ENCODE measurements at places on chromosomes 12 and 14. TPM values are rescaled to one million over a fixed set of nuclear protein-coding genes. Genes with fewer than 3 reads are reported as not detected.

GRCh38 chr14:56821177-56821576, 10.9 kb upstream of the OTX2 start:
- DNase-seq = no peak

DNA sequence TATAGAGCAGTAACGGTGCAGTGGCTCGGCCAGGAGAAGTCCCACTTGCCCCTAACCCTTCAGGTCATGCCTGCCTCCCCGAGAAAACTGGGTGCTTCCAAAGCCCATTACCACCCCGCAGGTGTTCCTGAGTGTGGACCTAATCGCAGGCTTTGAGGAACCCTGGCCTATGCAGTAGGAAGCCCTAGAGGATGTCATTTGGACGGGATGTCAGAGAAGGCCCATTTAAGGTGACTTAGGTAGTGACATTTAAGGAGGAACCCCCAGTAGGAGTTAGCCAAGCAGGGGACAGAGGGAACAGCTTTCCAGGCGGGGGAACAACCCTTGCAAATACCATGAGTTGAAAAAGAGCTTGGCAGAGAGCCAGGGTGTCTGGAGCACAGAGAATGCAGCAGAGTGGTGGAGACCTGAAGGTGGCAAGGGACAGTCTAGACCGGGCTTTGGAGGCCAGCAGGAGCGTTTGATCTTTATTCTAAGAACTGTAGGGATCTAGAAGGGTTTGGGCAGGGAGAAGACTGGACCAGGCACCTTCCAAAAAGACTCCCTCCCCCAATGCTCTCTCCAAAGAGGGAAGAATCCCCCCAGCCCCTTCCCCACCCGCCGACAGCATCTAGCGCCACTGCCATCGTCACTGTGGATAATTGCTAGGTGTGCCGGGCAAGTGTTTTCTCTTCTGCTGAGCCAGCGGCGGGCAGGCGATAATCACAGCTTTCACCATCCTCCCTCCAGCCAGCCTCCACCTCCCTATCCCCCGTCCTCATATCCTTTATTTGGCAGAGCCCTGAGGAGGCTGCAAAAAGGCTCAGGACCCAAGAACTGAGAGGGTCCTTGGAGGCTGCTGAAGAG, 33.3 kb upstream of the BEGAIN start:
- no peak for DNase-seq

GRCh38 chr14:77313371-77313770, 7.3 kb downstream of the POMT2 start:
- no peak for DNase-seq

Gene BHLHE41
- polyA plus RNA-seq = 2.2 TPM

GRCh38 chr12:31796270-31796951, 67.6 kb upstream of the AMN1 start:
- DNase-seq = no peak

GRCh38 chr14:52399104-52399503, 85.0 kb downstream of the PTGER2 start:
- no peak for DNase-seq

Gene CELA1
- not detected for polyA plus RNA-seq

Gene PTCSC3
- 0.36 TPM for polyA plus RNA-seq

Gene SSTR1
- 1.8 TPM for polyA plus RNA-seq

- DNase-seq = no peak
Observed at GRCh38 chr14:103593577-103593976, 30.8 kb downstream of the COA8 start.

Gene TPH2
- polyA plus RNA-seq = 0.47 TPM

- DNase-seq = no peak
Observed at GRCh38 chr12:106894774-106895173, 60.9 kb upstream of the TMEM263 start.

DNA sequence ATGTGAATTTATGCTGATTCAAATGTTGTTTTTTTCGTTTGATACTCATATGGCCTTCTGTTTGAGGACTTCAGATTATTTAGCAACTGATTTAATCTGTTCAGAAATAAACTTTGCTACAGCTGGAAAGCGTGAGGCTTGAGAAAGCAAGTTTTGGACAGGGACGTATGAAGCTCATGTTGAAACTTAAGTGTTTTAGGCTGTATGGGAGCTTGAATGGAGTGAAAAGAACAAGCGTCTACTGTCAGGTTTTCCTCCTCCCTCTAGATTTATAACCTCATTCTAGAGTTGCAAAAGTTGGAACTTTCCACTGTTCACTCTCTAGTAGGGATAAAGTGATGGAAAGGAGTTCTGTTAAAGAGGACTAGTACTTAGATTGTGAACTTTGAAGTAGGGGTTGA, 1.0 kb downstream of the PRPF39 start:
- DNase-seq = no peak

DNA sequence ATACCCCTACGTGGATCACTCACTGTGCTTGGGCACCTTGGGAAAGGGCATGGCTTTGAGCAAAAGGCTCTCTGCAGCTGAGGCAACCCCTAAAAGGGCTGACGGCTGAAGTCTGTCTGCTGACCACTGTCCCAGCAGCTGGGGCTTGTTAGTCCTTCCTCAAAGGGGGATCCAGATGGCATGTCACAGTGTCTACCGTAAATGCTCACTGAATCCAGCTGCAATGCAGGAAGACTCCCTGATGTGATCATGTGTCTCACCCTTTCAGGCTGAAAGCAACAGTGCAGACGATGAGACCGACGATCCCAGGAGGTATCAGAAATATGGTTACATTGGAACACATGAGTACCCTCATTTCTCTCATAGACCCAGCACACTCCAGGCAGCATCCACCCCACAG, 12.4 kb downstream of the OAS1 start:
- no peak for DNase-seq

- no peak for DNase-seq
Observed at GRCh38 chr12:48739618-48740269, 23.2 kb upstream of the CCNT1 start.

- DNase-seq = no peak
Observed at GRCh38 chr12:30836656-30837445, 82.1 kb upstream of the CAPRIN2 start.

DNA sequence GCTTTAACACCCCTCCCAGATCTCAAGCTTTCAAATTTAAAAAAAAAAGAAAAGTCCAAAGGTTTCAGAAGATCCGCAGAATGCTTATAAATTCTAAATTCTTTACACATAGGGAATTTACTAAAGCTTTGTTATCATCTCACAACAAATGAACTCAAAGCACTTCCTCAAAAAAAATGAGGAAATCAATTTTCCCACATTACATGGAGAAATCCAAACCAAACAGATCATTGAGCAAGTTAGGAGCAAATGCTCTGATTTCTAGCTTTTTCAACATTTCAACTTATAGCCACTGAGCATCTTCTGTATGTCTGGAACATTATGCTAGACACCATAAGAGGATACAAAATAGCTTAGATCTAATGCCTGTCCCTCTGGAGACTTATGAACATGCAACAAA, 161.0 kb downstream of the CEP128 start:
- DNase-seq = no peak

DNA sequence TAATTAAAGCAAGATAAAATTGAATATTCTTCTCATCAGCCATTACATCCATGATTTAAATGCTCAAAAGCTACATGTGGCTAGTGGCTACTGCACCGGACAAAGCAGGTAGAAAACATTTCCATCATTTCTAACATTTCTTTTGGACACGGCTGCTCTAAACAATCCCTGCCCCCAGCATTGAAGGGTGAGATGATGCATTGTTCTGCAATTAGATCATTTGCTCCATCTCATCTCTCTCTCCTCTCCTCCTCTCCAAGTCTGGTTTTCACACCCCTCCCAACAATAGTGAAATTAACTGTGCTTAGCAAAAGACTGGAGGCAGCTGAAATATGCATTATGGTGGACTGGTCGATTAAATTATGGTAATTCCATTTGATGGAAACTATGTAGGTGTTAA, 288.5 kb downstream of the KSR2 start:
- no peak for DNase-seq

DNA sequence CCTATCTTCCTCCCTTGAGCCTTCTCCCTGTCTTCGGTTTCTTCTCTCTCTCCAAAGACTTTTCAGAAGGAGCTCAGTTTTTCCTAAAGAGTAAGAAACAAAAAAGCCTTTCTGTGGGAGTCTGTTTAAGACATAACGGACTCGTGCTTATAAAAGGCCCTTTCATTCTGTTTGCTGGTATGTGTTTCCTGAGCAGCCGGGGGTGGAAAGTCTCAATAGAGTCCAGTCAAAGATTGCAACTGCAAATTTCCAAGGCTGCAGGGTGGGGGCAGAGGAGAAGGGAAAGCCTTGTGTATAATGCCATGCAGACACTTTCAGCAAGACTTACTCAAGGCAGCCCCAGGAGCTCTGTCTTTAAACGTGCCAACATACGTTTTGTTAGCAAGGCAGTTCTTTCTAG, 62.2 kb downstream of the GNG2 start:
- DNase-seq = no peak

DNA sequence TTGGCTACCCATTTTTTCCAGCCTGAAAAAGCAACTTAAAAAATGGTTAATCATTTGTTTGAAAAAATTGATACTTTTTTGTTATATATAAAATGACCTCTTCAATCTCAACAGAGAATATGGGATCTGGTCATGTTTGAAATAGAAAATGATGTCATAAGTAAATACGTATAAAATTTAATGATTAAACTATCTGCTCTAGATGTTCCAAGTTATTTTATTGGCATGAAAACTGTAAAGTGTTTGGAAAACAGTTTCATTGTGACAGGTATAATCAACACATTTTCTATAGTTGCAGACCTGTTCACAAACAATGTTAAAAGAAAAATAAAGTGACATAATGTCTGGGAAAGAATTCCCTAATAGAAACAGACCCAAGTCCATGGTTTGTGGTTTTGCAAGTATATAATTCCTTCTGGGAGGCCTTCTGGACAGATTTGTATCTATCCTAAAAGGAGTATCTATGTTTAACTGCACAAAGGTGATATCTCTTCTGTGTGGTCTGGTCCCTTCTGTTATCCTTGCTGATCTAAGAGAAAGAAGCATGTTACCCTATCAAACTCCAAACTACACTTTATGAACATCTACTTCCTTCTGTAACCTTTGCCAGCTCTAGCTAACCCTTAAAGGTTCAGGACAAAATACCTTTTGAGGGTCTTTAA, 39.5 kb upstream of the LRIG3 start:
- no peak for DNase-seq

Gene GEMIN2
- polyA plus RNA-seq = 24.3 TPM

GRCh38 chr12:113208041-113208934, 13.0 kb upstream of the TPCN1 start:
- no peak for DNase-seq

- DNase-seq = no peak
Observed at GRCh38 chr14:44300916-44301315, 206.2 kb downstream of the FSCB start.

- no peak for DNase-seq
Observed at GRCh38 chr14:55915456-55915855, 202.8 kb upstream of the PELI2 start.

DNA sequence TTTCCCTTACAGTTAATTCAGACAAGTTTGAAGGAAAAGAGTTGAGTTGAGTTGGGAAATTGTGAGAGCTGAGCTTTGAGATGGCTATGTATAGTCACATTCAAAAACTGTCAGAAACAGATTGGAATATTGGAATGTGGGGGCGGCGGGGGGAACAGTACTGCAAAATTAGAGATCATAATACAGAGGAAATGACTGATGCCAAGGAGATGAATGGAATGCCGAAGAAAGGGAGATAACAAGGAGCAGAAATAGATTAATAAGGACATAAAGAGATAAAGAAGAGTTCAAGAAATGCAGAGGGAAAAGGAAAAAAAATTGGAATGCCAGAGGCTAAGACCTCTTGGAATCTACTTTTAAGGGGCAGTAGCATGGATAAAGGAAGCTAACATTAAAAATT, 3.2 kb upstream of the OR4K5 start:
- no peak for DNase-seq

- no peak for DNase-seq
Observed at GRCh38 chr14:25250516-25250915, 200.6 kb upstream of the STXBP6 start.

Gene PGF
- polyA plus RNA-seq = 12.0 TPM

All from renal cortex interstitium (tissue), 15 donors.